ENCODE measurements at places on chromosomes 6 and 20. TPM values are rescaled to one million over a fixed set of nuclear protein-coding genes. Genes with fewer than 3 reads are reported as not detected.

DNA sequence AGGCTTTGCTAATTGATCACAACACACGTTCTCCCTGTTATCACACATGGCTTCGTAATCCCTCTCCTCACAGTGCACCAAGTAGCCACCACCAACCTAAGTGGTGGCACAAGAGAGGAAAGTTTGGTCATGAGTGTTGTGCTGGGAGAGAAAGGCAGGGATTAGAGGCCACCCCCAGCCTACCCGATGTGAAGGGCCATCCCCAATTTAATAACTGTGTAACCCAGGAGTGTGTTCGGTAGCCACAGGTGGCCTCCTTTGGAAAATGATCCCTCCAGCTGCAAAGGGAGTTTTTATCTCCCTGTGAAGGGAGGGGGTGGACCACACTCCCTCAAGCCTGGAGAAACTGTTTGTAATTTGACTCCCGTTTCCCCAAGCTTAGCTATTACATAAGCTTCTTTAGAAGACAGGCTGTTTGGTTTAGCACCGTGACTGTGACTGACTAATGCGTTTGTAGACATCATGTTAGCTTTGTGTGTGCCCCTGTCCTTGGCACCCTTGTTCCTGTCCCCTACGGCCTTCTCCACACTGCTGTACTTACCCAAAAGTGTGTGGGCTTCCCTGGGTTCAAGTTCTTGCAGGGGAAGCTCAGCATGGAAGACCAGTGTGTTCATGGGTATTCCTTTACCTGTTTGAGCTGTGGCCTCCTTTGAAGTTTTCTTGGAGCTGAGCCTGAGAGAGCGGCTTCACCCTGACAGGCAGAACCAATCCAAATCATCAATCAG, 20.6 kb downstream of the PPP1R16B start:
- H3K4me3 ChIP-seq: no peak overlapping the region
- H3K27me3 ChIP-seq: no peaks in the 10 kb centered on the region
- peaks cover 23% of the 10 kb centered on the region for H3K4me1 ChIP-seq
- peak; percentile 31 for DNase-seq
- no peaks in the 10 kb centered on the region for H3K36me3 ChIP-seq

DNA sequence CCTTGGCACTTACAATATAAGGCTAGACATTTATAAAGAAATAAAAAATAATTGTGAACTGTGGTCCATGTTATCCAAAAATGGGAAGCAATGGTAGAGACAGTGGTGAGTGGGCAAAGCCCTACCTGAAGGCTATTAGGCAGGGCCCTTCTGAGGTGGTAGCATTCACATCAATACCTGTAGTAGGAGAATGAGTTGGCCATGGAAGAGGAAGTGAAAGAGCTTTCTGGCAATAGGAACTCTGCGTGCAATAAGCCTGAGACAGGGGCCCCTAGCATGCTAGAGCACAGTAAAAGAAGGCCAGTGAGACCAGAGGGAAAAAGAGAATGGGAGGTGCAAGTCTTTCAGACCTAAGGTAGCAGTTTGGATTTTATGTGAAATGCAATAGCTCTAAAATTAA, 754.5 kb downstream of the PTPRT start:
- no peak overlapping the region for H3K27ac ChIP-seq
- no peaks in the 10 kb centered on the region for H3K4me1 ChIP-seq
- no peaks in the 10 kb centered on the region for H3K36me3 ChIP-seq
- no peak for DNase-seq

Gene HEY2
- total RNA-seq: 3.5 TPM

- H3K27ac ChIP-seq: no peak overlapping the region
- H3K4me1 ChIP-seq: no peaks in the 10 kb centered on the region
- no peak for DNase-seq
- H3K27me3 ChIP-seq: no peaks in the 10 kb centered on the region
Observed at GRCh38 chr6:37731888-37732287, 34.2 kb upstream of the MDGA1 start.

Measured in thyroid gland (tissue), 4 donors.